ENCODE measurements at places on chromosomes 16 and 17.
A peak's percentile ranks its signal among the peaks of the same experiment; 100 is the strongest.

DNA sequence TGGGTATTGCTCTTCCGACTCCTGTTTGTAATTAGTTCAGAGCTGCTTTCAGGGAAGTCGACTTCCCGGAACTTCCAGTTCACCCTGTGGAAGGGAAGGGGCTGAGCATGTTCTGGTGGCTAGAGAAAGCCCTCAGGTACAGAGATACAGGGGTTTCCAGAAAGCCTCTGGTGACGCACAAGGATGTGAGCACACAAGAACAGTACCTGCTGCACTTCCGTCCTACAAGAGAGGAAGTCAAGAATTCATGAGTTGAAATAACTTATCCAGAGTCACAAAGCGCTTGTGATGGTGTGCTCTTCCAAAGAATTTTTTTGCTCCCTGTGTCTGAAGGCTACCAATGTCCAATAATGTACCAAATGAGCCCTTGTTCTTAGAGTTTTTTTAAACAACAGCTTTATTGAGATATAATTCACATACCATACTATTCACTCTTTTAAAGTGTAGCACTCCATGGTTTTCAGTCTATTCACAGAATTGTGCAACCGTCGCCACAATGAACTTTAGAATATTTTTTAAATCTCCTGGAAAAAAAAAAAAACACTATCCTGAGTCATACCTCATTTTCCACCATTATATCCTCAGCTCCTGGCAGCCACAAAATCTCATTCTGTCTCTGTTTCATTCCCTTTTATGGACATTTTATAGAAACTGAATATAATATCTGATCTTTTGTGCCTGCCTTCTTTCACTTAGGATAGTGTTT, 327.6 kb downstream of the CDH13 start:
- no peak for DNase-seq

- no peak for DNase-seq
Observed at GRCh38 chr17:15947271-15947670, 2.3 kb downstream of the ADORA2B start.

GRCh38 chr17:18187226-18187625, 3.6 kb downstream of the ALKBH5 start:
- DNase-seq = no peak

GRCh38 chr16:85695196-85696128, 6.7 kb upstream of the GINS2 start:
- no peak for DNase-seq

GRCh38 chr16:6726621-6727020, 606.0 kb upstream of the RBFOX1 start:
- DNase-seq = no peak

DNA sequence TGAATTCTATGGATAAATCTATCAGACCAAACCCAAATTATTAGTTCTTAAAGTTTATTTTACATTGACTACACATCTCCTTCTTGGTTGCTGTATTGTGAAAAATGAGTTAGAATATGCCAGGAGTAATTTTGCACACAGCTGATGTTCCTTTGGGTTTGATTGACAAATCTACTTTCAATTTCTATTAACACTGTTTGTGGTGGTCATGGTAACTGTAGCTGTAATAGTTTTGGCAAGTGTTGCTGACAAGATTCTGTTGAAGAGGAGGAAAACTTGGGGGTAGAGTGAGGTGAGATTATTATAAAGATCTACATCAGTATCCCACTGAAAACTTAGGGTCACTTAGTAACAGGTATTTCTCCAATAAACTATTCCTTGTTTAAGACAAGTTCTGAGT, 30.3 kb downstream of the MRTFB start:
- DNase-seq = no peak

DNA sequence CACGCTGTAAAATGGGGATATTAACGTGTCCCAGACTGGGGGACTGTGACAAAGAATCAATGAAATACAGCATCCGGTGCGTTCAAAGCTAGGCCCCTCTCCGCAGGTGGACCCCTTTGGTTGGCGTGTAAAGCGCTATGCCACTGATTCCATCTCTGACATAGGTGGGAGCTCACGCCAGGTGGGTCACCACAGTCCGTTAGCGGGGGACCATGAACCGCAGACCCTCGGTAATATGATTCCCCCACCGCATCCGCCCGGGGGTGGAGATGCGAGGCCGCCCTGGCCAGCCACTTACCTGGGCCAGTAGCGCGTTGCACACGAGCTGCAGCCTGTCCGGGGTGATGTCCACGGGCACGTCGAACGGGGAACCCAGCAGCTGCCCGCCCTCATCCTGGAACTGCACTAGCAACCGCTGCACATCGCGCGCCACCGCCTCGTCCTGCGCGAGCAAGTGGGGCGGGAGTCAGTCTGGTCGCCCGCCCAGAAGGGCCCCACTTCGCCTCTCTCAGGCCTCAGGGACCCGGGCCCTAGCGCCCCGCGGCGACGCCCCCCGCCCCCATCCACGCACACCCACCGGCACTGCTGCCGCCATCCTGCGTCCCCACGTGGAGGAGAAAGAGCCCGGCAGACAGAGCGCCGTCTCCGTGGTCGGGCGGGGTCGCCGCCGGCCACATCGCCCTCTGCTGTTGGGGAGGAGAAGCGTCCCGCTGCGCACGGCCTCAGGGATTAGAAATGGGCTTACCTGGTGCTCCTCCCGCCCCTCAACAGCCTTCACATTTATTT, at the start of gene NLE1:
Gene NLE1 (minus strand): TSS at position 623 of the 786 bp plus-strand sequence. CDS start 28 bp downstream, at position 595.
- peak; percentile 84 for DNase-seq

DNA sequence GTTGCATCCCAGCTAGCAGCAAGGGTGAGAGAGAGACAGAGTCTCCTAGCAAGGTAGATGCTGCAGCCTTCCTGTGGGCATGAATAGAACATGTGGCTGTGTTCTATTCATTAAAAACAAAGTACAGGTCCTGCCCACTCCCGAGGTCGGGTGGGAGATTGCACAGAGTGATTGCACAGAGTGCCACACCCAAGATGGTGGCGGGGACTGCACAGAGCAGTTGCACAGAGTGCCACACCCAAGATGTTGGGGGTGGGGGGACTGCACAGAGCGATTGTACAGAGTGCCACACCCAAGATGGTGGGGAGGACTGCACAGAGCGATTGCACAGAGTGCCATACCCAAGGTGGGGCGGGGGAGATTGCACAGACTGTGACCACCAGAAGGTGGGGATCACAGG, 410.8 kb upstream of the EEF2KMT start:
- no peak for DNase-seq

DNA sequence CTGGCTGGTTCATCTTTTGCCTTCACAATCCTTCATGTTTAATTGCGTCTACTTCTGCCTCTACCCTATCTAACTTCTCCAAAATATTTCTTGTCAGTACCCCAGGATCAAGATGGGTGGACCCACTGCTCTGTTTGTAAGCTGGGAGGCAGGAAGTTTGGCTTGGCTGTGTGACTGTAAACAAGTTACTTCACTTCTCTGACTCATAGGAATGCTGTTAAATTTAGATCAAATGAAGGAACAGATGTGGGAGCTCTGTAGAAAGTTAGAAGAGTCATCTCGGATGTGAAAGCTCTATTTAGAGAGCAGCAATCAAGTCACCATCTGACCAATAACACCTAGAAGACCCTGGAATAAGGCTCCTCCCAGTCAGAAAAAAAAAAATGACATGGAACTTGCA, 55.2 kb upstream of the MRTFB start:
- no peak for DNase-seq

DNA sequence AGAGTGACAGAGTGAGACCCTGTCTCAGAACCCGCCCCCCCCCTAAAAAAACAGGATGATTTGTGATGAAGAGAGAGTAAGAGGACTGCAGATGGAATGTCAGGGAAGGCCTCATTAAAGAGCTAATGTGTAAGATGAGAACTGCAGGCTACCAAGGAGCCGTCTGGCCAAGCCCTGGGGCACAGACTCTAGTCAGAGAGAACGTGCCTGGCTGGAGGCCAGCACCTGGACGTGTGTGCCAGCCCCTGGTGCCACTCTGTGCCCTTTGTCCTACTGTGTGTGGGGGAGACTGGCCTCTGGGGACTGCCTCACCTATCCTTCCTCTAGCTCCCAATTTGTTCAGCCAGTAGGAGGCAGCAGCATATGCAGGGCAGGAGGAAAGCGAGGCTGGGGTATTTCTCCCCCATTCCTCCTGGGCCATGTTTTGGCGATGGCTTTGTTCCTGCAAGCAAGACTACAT, 37.1 kb downstream of the KNOP1 start:
- DNase-seq = no peak

- DNase-seq = no peak
Observed at GRCh38 chr16:48583075-48584065, 26.6 kb downstream of the N4BP1 start.

DNA sequence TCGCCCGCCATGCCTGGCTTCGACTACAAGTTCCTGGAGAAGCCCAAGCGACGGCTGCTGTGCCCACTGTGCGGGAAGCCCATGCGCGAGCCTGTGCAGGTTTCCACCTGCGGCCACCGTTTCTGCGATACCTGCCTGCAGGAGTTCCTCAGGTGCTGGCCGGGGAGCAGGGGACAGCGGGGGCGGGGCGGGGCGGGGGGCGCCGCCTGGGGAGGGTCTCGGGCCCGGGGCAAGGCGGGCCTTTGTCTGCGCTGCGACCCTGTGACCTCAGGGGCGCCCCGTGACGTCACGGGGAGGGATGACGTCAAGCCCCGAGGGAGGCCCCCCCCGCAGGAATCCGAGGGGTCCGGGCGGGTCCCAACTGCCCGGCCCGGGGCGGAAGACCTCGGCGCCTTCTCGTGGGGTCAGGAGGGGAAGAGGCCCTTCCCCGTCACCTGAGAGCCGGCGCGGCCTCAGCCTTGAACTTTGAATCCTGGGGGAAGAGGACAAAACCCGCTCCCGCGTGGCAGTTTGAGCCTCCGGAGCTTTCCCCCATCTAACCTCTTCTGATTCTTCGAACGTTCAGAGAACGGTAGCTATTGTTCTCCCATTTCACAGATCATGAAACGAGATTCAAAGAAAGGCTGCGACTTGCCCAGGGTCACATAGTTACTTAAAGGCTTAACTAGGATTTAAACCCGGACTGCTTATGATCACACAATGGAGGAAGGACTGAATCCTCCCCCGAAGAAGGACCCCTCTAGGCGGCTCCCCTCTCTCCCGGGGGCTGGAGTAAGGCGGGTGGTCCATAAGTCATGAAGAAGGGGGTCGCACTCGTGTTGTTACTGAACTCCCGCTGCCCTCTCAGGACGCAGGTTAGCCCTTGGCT, 527 bp downstream of the TRAF4 start:
- peak; percentile 29 for DNase-seq

GRCh38 chr17:10370016-10370608, 2.7 kb downstream of the MYH13 start:
- DNase-seq = no peak

- DNase-seq = no peak
Observed at GRCh38 chr17:12463102-12463501, 202.6 kb upstream of the MYOCD start.

GRCh38 chr17:55909776-55910175, 158.9 kb downstream of the PCTP start:
- DNase-seq = no peak

DNA sequence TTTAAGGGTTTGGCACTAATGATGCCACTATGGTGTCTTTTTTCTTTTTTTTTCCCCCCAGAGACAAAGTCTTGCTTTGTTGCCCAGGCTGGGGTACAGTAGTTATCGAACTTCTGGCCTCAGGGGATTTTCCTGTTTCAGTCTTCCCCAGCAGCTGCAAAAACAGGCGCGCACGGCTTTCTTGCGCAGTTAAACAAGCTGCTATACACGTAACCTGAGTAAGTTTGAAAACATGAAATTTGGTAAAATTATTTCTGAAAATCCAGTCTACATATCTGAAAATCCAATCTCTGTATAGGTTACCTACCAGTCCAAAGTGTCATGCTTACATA, 11.8 kb downstream of the TEX14 start:
- no peak for DNase-seq

DNA sequence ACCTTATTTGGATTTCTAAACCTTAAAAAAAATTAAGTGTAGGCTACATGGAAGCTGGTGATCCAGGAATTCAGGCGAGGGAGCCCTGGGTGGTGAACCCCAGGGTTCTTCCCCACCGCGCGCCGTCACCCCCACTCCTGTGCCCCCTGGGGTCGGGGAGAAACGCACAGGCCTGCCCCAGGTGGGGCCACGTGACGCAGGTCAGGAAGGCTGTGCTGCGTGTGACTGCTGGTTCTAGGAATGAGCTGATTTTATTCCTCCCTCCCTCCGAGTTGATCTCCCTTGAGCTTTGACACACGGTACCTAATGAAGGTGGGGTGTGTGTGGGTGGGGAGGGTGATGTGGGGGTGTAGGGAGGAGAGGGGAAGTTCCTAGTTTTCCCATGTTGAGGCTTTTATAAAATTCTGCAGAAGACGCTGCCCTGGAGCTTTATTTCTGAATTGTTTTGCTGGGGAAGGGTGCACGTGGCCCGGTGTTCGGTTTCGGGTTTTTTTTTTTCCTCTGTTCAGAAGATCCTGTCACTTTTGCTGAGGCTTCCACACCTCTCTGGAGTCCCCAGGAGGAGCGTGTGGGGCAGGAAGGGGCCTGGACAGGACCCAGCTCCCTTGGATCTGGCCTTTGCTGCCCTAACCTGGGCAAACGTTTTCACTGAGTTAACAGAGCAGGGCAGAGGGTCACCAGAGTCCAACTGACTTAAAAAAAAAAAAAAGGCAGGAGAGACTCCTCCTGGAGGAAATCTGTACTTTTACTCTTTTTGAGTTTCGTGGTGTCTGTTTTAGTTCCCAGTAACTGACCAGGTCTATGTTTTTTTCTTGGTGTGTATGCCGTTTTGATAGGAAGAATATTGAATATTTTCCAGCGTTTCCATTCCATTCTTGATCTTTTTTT, 55.8 kb upstream of the GSE1 start:
- DNase-seq = no peak

GRCh38 chr17:10337976-10338375, 34.8 kb downstream of the MYH13 start:
- no peak for DNase-seq

GRCh38 chr17:67531291-67531690, 154.2 kb downstream of the PITPNC1 start:
- DNase-seq = no peak

GRCh38 chr17:35849469-35850348, 19.0 kb downstream of the HEATR9 start:
- DNase-seq = peak; percentile 39

DNA sequence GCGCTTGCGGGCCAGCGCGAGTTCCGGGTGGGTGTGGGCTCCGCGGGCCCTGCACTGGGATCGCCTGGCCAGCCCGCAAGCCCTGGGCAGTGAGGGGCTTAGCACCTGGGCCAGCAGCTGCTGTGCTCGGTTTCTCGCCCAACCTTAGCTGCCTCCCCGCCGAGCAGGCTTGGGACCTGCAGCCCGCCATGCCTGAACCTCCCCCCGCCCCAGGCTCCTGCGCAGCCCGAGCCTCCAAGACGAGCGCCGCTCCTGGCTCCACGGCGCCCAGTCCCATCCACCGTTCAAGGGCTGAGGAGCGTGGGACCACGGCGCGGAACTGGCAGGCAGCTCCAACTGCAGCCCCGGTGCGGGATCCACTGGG, 12.3 kb upstream of the ZFP90 start:
- no peak for DNase-seq

DNA sequence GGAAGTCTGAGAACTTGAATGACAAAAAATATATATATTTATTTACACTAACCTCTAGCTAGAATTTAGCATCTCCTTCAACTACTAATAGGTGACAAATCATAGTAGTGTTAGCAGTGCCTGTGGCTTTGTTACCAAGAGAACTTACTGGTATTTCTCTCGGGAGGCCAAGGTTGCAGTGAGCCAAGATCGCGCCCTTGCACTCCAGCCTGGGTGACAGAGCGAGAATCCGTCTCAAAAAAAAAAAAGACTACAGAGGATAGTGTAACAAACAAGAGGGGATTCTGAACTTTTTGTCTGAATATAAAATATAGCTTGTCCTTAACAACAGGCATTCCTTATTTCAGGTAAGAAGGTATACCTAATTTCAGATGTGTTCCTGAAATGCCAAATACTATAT, 1.3 kb upstream of the SUZ12 start:
- no peak for DNase-seq

Measured in activated T-helper 1 cell treated with anti-CD3 and anti-CD28 coated beads, Interleukin-2, amount 50 U/mL, for 16 hours (primary cell).